ENCODE measurements at places on chromosomes 7 and 10.

GRCh38 chr10:57880446-57881227 lies 387.1 kb downstream of the IPMK start:
- DNase-seq, result no peak

DNA sequence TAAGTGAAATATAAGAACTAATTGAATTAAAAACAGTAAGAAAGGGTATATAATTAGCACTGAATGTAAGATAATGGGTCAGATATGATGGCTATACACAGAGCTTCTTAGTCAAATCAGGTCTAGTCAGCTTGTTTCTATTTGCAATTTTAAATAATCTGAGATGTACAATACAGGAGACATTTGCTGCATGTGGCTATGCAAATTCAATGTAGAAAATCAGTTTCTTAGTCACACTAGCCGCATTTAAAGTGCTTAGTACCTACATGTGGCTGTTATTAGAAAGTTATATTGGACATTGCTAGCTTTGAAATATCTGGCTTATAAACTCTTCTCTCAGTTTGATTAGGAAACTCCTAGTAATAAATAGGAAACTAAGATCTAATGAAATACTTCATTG lies 25.3 kb downstream of the CCDC7 start:
- no peak for DNase-seq

DNA sequence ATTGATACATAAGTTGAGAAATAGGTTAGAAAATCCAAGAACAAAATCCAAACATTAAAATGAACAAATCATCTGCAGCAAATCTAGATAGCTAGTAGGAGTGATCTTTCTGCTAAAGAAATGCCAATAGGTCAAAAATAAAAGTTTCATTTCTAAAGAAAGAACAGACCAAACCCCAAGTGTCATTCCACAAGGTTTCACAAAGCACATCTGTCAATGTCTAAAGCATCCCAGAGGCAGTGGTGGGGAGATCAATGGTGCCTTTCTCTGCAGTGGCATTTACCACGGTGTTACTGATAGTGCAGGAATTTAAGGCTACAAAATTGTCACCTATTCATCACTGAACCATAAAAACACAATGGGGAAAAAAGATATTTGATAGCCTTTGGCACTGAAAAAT lies 147.9 kb downstream of the PARD3 start:
- DNase-seq, result no peak

DNA sequence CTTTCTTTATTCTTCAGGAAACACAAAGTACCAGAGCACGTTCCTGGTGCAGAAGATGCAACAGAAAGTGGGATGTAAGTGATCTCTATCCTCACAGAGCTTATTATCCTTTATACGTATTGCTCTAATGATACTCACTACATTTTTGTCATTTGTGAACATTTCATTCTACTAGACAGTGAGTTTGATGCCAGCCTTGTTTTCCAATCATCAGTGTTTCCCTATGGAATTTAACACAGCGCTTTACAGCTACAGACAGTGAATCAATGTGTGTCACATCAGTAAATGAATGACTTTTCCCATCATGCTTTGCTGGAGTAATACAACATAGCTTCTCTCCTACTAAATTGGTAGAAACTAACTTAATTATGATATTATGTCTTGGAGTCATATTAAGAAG lies 175.5 kb downstream of the SDHAF3 start:
- DNase-seq, result no peak

- DNase-seq, result no peak
Measured at GRCh38 chr10:73992899-73993788, 4.8 kb upstream of the VCL start.

GRCh38 chr10:104485632-104486031 lies 132.0 kb downstream of the CFAP58 start:
- no peak for DNase-seq

GRCh38 chr7:143492043-143492471 lies 14.4 kb downstream of the TAS2R41 start:
- DNase-seq, result no peak

- DNase-seq, result no peak
Measured at GRCh38 chr7:120723465-120724385, 134.2 kb downstream of the TSPAN12 start.

DNA sequence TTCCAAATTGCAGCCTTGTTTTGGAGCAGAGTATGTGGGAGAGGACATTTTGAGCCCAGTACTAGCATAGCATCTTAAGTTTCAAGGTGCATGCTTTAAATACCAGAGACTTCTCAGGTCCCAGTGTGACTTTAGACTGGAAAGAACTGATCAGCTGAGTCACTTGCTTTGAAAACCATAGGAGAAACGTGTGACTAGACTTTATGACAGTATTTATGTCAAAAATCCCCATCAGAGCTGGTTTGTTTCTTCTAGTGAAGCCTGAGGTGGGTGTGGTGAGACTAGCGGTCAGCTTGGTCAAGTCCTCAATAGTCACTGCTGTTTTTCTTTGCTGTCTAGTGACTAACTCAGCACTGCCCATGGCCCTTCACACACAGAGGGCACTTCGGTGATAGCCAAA lies 724.2 kb downstream of the GATA3 start:
- DNase-seq, result no peak

GRCh38 chr7:17725821-17726220 lies 214.5 kb downstream of the SNX13 start:
- no peak for DNase-seq

DNA sequence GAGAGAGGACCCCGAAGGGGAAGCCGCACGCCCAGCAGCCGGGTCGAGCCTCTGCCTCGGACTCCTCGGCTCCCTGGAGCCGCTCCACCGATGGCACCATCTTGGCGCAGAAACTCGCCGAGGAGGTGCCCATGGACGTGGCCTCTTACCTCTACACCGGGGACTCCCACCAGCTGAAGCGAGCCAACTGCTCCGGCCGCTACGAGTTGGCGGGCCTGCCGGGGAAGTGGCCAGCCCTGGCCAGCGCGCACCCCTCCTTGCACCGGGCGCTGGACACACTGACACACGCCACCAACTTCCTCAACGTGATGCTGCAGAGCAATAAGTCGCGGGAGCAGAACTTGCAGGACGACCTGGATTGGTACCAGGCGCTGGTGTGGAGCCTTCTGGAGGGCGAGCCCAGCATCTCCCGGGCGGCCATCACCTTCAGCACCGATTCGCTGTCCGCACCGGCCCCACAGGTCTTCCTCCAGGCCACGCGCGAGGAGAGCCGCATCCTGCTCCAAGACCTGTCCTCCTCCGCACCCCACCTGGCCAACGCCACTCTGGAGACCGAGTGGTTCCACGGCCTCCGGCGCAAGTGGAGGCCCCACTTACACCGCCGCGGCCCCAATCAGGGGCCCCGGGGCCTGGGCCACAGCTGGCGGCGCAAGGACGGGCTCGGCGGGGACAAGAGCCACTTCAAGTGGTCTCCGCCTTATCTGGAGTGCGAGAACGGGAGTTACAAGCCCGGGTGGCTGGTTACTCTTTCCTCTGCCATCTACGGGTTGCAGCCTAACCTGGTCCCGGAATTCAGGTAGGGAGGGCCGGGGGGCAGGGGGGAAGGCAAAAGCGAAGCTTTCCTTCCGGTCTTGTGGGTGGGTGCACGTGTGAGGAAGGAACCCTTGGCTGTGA lies 973 bp downstream of the GPR158 start:
- DNase-seq, result no peak

DNA sequence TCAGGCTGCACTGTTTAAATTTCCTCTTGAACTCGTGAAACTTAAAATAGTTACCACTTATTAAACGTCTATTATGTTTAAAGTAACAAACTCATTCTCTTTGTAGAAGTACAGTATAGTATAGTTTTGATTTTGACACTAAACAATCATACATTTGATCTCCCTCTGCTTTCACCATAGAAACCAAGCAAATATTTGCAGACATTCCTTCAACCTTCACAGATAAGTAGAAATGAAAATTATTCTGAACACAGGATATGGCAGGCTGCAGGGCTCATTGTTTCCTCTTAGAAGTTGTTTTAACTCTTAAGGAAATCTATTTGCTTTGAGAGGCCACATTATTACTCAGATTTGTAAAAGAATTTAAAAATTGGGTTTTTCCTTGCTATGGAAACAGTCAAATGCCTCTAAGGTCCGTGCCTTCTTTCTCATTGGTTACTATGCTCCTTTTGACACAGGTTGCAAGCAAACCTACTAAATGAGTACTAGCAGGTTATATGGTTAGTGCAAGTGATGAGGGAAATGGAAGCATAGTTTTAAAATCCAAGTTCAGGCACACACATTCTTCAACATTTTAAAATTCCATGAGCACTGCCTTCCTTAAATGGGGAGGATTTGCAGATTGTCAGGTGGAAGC lies 92.8 kb upstream of the FAM133B start:
- DNase-seq, result no peak
